ENCODE measurements at places on chromosomes 16 and 17.
A peak's percentile ranks its signal among the peaks of the same experiment; 100 is the strongest.

GRCh38 chr17:43025290-43025657 lies 243 bp downstream of the RND2 start:
- no peak for DNase-seq

DNA sequence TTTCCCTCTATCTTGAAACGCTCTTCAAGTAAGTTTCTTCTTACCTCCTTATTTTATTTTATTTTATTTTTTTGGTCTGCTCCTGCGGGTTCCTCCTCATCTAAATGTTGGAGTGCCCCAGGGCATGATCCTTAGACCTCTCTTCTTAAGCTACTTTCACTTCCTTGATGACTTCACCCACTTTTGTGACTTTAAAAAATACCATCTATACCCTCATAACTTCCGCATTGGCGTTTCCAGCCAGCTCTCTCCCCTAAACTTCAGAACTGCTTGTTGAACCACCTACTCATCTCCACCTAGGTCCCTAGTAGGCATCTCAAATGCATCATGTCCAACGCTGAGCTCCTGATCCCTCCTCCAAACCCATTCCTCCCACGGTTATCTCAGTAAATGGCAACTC lies 51.4 kb upstream of the NFAT5 start:
- DNase-seq, result peak; percentile 20

DNA sequence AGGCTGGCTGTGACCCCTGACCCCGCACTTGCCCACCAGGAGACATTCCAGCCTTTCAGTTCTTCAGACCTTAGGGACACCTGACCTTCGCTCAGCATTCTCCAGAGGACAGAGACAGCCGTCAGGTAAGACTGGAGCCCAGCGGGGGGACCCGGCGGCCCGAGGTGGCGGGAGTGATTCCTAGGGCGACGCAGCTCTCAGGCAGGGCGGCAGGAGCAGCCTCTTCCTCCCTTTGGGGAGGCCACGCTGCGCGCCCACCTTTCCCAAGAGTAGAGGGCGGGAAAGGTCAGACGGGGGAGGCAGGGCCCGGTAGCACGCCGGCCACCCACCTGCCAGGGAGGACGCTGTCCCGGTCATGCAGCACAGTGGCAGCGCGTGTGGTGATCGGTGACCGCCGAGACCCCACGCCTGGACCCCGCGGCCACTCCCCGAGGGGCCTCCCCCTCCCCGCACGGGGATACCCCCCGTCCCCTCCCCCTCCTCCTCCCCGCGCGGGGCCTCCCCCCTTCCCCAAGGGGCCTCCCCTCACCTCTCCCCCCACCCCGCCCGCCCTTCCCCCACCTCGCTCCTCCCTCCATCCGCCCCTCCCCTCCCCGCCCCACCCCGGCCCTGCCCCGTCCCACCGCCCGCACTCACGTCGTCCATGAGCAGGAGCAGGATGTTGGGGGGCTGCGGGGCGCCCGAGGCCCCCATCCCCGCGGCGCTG lies 472 bp downstream of the GALNS start:
- no peak for DNase-seq

DNA sequence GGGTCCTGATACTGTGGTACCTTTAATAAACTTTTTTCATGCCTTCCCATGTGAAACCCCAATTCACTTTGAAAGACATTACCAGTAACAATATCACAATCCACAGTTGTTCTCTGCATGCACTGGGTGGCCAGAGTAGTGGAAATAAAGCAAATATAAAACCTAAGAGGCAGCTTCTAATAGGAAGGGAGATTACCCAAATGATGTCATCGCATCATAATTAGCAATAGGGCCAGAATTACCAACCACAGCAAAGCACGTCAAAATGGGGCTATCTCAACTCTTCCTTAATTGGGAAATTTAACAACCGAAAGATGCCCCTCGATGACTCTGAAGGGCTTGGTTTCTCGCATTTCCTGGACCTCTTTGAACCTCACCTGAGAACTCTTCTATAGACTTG lies 224.8 kb downstream of the GRIN2A start:
- no peak for DNase-seq

DNA sequence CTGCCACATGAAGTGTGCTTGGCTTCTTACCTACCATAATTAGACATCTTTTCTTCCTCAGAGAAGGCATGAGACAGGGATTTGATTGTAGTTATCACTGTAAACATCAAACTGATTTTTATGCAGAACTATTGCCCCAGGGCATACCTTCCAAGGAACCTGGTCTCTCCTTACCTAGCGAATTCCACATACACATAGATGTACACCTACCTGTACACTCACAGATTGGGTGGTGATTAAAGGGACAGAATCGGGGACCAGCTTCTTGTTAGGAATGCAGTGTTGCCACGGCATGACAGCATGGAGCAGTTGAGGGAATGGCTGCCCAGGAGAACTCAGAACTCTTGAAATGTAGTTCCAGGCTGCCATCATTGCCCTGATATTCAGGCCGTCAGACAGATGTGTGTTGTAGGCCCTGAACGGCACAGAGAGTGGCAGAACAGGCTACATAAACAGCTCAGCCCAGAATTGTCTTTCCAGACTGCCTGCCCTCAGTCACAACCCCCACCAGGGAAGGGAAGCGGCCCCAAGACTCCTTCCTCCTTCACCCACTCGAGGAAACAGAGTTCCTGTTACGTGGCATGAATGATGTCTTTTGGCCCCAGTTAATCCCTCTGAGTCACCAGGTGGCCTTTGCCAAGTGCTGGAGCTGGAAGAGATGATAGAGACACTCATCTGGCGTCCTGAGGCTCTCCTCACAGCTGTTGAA lies 17.8 kb upstream of the NAGLU start:
- peak; percentile 43 for DNase-seq

Measured in CD4-positive, alpha-beta T cell treated with Interferon gamma for 1 hour (primary cell).